Adipose tissue (tissue), 3 donors: ENCODE measurements at places on chromosomes 6 and 20. TPM values are rescaled to one million over a fixed set of nuclear protein-coding genes. Genes with fewer than 3 reads are reported as not detected.

The ZNF334 gene
- polyA plus RNA-seq: 2.9 TPM

The HSPA12B gene
- polyA plus RNA-seq: 26.4 TPM

The PTCHD4 gene
- 0.10 TPM for polyA plus RNA-seq

The MATN4 gene
- 4.8 TPM for polyA plus RNA-seq

The CST5 gene
- not detected for polyA plus RNA-seq

The CRISP3 gene
- 3.1 TPM for polyA plus RNA-seq

The RAB23 gene
- polyA plus RNA-seq: 16.0 TPM
